ENCODE measurements at places on chromosomes 16 and 17. TPM values are rescaled to one million over a fixed set of nuclear protein-coding genes. Genes with fewer than 3 reads are reported as not detected.
A peak's percentile ranks its signal among the peaks of the same experiment; 100 is the strongest.

Gene NPIPA8
- 42.0 TPM for total RNA-seq

Gene CTRL
- 0.34 TPM for total RNA-seq

Gene PRRT2
- 3.7 TPM for total RNA-seq

Gene KRTAP9-8
- not detected for total RNA-seq

GRCh38 chr17:15438491-15439105 is 28.8 kb downstream of the CDRT4 start:
- H3K4me1 ChIP-seq, result peaks cover 55% of the 10 kb centered on the region
- peak overlapping the region; percentile 8 for H3K27ac ChIP-seq
- H3K36me3 ChIP-seq, result no peaks in the 10 kb centered on the region
- H3K4me3 ChIP-seq, result no peak overlapping the region

DNA sequence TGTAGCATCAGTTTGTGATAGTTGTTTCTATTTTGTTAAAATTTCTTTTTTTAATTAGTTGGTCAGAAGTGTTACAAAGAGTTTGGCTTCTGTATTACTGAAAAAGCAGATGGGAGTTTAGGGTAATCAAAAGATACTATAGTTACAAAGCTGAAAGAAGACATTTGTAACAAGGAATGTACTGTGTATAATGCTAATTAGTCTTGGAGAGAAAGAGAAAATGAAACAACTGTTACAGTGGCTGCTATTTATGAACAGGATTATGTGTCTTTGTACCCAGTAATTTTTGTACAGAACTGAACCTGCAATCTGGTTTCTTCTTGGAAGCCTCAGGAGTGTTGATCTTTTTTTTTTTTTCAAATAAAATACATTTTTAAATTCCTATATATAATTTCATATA is 14.3 kb downstream of the GDPD1 start:
- no peak for DNase-seq
- H3K27ac ChIP-seq, result no peak overlapping the region
- H3K36me3 ChIP-seq, result no peaks in the 10 kb centered on the region
- no peak overlapping the region for H3K4me3 ChIP-seq
- no peaks in the 10 kb centered on the region for H3K4me1 ChIP-seq

DNA sequence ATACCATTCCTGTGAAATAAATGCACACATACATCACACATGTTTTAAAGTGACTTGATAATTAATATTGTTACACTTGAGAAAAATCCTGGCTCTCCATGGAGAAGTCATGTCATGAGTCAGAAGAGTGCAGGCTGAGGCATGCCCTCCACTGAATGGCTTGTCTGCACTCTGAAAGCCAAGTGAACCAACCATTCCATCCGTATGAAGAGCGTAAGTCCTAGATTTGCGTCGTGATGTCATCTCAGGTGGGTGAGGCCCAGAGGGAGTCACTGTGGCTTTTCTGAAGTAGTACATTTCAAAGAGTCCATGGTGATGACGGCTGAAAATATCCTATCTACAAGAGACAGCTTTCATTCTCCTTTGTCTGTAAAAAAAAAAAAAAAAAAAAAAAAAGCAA is 83.5 kb upstream of the IRX5 start:
- H3K36me3 ChIP-seq, result no peaks in the 10 kb centered on the region
- DNase-seq, result no peak
- no peak overlapping the region for H3K4me3 ChIP-seq
- H3K27ac ChIP-seq, result no peak overlapping the region
- no peaks in the 10 kb centered on the region for H3K4me1 ChIP-seq
- H3K27me3 ChIP-seq, result no peaks in the 10 kb centered on the region

GRCh38 chr17:37180376-37180775 is 195.4 kb upstream of the C17orf78 start:
- H3K4me1 ChIP-seq, result no peaks in the 10 kb centered on the region
- DNase-seq, result no peak
- H3K27me3 ChIP-seq, result no peaks in the 10 kb centered on the region
- no peaks in the 10 kb centered on the region for H3K36me3 ChIP-seq
- H3K27ac ChIP-seq, result no peak overlapping the region
- no peak overlapping the region for H3K4me3 ChIP-seq

- H3K4me1 ChIP-seq, result no peaks in the 10 kb centered on the region
- peaks cover 42% of the 10 kb centered on the region for H3K36me3 ChIP-seq
- H3K4me3 ChIP-seq, result no peak overlapping the region
- H3K27me3 ChIP-seq, result no peaks in the 10 kb centered on the region
- peak overlapping the region; percentile 45 for H3K27ac ChIP-seq
- DNase-seq, result no peak
Observed at GRCh38 chr16:89104303-89104702, 10.7 kb downstream of the ACSF3 start.

GRCh38 chr16:67801883-67802282 is 4.5 kb downstream of the RANBP10 start:
- H3K27me3 ChIP-seq, result no peaks in the 10 kb centered on the region
- H3K36me3 ChIP-seq, result no peaks in the 10 kb centered on the region
- no peak overlapping the region for H3K4me3 ChIP-seq

GRCh38 chr16:10558746-10559641 is 21.4 kb downstream of the EMP2 start:
- H3K36me3 ChIP-seq, result no peaks in the 10 kb centered on the region
- peak overlapping the region; percentile 70 for H3K27ac ChIP-seq
- H3K27me3 ChIP-seq, result no peaks in the 10 kb centered on the region
- H3K4me1 ChIP-seq, result peaks cover 34% of the 10 kb centered on the region
- no peak overlapping the region for H3K4me3 ChIP-seq

DNA sequence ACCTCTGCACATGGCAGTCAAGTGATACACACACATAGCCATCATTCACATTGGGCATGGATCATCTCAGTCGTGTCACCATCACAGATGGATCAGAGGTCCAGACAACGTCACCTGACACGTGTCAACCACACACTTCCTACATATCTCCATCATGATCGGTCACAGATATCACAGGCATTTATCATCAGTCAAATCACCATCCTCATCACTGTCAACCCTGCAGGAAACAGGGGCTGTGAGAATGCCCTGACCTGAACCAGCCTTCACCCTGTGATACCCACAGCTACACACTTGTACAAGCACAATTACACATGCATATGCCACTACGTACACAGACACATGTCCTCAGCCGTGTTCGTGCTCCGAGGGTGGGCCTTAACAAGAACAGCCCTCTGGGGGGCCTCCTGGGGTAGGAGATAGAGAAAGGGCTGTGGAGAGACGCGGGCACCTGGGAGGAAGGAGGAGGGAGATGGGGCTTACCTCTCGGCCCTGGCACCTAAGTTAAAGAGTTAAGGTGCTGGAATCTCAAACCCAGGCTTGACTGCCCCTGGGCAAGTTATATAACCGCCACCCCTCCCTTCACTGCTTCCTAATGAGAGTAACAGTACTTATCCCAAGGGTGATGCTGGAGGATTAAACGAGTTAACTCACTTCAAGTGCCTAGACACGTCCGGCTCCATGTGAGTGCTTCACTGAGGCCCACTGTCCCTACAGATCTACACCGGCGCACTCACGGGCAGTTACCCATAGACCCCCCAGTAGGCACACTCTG is 1.1 kb downstream of the SLC12A4 start:
- H3K27me3 ChIP-seq, result no peaks in the 10 kb centered on the region
- peak overlapping the region; percentile 81 for H3K4me3 ChIP-seq
- H3K4me1 ChIP-seq, result peaks cover 32% of the 10 kb centered on the region
- DNase-seq, result peak; percentile 47

All from thyroid gland (tissue), 4 donors.